Hepatocyte (in vitro differentiated cells): ENCODE measurements at places on chromosomes 12 and 14. TPM values are rescaled to one million over a fixed set of nuclear protein-coding genes. Genes with fewer than 3 reads are reported as not detected.
A peak's percentile ranks its signal among the peaks of the same experiment; 100 is the strongest.

DNA sequence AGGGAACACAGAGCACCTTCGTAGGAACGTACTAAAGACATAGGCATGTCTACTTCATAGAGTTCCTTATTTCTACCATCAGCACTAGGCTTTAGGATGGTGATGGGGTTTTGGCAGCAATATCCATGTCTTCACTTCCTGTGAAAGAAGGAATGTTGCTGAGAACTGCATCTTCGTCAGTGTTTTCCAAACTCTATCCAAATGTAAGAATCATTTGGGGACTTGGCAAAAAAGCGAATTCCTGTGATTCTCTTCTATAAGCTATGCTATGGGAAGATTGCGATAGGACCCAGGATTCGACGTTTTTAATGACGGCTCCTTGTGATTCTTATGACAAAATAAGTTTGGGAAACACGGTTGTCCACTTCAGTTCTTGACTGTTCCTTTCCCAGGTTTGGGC is 39.8 kb downstream of the AKAP3 start:
- DNase-seq = no peak
- H3K4me1 ChIP-seq = peaks cover 15% of the 10 kb centered on the region
- no peak overlapping the region for H3K27ac ChIP-seq

DNA sequence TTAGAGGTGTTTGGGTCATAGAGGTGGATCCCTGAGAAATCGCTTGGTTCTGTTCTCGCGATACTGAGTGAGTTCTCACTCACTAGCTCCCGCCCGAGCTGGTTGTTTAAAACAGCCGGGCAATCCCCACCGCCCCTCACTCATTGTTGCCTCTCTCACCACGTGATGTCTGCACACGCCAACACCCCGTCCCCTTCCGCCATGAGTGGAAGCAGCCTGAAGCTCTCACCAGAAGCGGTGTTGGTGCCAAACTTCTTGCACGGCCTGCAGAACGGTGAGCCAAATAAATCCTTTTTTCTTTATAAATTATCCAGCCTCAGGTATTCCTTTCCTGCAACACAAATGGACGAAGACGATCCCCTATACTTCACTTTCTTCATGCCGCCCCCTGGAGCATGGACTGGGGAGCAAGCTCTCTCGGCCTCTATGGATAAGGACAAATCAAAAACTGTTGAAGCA is 45.4 kb upstream of the CCND2 start:
- H3K27ac ChIP-seq = no peak overlapping the region
- no peak for DNase-seq
- no peaks in the 10 kb centered on the region for H3K36me3 ChIP-seq
- no peak overlapping the region for H3K4me3 ChIP-seq
- no peaks in the 10 kb centered on the region for H3K4me1 ChIP-seq

- H3K4me3 ChIP-seq = peak within 1 kb of the TSS; percentile 41
- H3K27me3 ChIP-seq = peaks cover 49% of the 10 kb centered on the region
- H3K36me3 ChIP-seq = no peaks in the 10 kb centered on the region
- peaks cover 21% of the 10 kb centered on the region for H3K4me1 ChIP-seq
- peak; percentile 84 for DNase-seq
- peak within 1 kb of the TSS; percentile 98 for H3K27ac ChIP-seq
Measured at GRCh38 chr14:38207736-38208617, at the start of gene SSTR1. Gene SSTR1, plus strand, starts transcription at chr14:38207904. Its CDS starts 1,486 bp downstream, at chr14:38209390.

DNA sequence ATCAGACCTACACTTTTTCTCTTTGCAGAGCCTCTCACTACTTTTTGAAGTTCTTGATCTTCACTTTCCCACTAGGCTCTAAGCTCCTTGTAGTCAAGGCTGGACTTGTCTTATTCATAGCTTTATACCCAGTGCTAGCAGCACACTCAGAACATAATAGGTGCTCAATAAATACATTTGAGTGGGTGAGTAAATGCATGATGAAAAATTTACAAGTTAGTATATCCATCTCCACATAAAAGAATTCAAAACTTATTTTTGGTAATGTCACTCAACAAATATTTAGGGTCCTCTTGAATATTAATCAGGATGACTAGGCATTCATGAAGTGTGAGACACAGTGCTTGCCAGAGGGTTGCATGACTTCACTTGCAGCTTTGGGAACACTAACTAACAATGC is 52.6 kb downstream of the NRXN3 start:
- H3K27me3 ChIP-seq = no peaks in the 10 kb centered on the region
- DNase-seq = no peak
- no peak overlapping the region for H3K27ac ChIP-seq

DNA sequence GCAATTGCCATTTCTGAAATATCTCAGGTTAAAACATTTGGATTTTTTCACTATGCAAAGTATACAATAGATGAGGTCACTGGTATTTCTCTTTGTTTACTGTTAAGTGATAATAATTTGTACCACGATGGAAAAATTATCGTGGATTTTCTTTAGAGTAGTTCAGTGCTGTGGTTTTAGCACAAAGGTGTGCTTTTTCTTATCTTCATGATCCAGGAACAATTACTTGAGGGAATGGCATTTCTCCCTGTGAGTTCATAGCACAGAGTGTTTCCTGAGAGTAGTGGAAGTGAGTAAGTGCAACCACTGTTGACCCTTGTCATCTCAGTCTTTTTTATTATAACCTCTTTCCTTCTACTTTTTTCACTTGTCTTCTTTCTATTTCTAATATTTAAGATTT is 86.8 kb downstream of the FGD4 start:
- H3K27ac ChIP-seq = peak overlapping the region; percentile 61
- no peak for DNase-seq
- peaks cover 4% of the 10 kb centered on the region for H3K4me1 ChIP-seq
- no peak overlapping the region for H3K4me3 ChIP-seq

GRCh38 chr14:58401587-58401986 is 5.9 kb downstream of the TOMM20L start:
- no peaks in the 10 kb centered on the region for H3K36me3 ChIP-seq
- DNase-seq = no peak
- H3K27me3 ChIP-seq = no peaks in the 10 kb centered on the region
- peaks cover under 1% of the 10 kb centered on the region for H3K4me1 ChIP-seq
- no peak overlapping the region for H3K27ac ChIP-seq

- H3K36me3 ChIP-seq = no peaks in the 10 kb centered on the region
- peaks cover 17% of the 10 kb centered on the region for H3K4me1 ChIP-seq
- no peak for DNase-seq
- H3K27me3 ChIP-seq = no peaks in the 10 kb centered on the region
- peak overlapping the region; percentile 100 for H3K27ac ChIP-seq
Measured at GRCh38 chr12:388012-388411, 1.1 kb downstream of the KDM5A start.

GRCh38 chr12:66739940-66740651 is 61.2 kb upstream of the GRIP1 start:
- no peak overlapping the region for H3K27ac ChIP-seq
- H3K4me3 ChIP-seq = no peak overlapping the region
- H3K4me1 ChIP-seq = no peaks in the 10 kb centered on the region
- H3K36me3 ChIP-seq = no peaks in the 10 kb centered on the region

DNA sequence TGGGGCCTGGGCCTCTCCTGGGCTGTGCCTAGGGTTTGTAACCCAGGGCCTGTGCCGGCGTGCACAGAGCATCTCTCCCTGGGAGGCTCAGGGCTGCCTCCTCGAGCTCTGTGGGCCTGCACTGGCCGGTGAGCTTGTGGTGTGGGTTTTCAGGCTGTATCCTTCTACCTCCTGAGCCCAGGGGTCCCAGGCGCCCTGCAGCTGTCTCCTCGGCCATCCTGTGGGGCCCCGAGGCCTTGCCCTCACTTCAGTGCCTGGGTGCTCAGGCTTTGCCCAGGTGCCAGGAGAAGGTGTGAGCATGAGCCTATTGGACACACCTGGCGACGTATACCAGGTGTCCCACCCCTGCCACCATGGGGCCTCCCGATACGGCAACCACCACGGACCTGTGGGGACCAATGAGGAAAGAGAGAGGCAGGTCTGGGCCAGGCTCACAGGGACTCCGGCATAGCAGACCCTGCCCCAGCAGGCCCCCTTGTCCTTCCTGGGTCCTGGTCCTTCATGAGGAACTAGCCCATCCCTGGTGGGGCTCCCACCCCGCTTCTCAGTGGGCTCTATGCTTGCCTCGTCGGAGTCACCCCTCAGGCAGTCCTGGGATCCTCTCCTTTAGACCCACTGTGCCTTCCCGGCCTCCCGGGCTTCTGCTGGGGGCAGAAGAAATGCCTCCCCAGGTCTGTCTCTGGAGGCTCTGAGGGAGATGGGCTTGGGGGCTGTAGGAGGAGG is 400.2 kb downstream of the TMEM121 start:
- H3K36me3 ChIP-seq = no peaks in the 10 kb centered on the region
- no peak overlapping the region for H3K4me3 ChIP-seq
- H3K4me1 ChIP-seq = no peaks in the 10 kb centered on the region
- no peak for DNase-seq
- no peak overlapping the region for H3K27ac ChIP-seq

DNA sequence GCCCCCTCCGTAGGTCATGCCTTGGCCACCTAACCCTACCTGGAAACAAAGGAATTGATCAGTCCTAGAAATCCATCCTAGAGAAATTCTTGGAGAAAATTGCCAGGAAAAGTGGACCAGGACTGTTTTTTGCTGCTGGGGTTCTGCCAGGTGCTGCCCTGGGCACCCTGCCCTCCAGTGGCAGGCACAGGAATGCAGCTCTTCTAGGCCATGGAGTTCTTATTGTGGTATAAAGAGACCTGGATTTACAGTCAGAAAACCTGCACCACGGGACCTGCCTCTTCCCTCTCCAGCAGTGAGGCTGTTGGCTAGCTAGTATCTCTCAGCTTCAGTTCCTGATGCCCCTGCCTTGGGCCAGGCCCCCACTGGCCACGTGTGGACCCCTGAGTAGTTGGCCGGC is 59.7 kb downstream of the SLC24A4 start:
- H3K27ac ChIP-seq = no peak overlapping the region
- H3K4me1 ChIP-seq = no peaks in the 10 kb centered on the region
- DNase-seq = no peak
- H3K4me3 ChIP-seq = no peak overlapping the region
- H3K27me3 ChIP-seq = no peaks in the 10 kb centered on the region
- H3K36me3 ChIP-seq = no peaks in the 10 kb centered on the region

Gene RHOJ
- 3.2 and 9.6 TPM in 2 replicates for total RNA-seq
